KG1 (cell line): ENCODE measurements at places on chromosomes 5 and 9.

DNA sequence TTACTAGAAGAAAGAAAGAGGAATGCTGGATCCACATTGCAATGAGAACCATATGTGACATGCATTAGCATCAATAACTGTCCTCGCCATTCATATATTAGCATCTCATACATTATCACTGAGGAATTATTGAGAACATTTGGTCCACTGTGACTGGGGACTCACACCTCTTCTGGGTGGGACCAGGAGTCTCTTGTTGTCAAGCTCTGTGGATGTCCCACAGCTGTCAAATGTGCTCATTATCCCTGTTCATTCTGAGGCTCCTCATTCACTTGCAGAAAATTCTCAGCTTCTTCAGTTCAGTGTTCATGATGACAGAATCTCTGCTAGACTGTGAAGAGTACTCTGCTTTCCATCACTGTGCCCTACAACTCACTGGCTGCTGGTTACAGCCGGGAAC lies 109.4 kb downstream of the PJA2 start:
- DNase-seq = no peak

DNA sequence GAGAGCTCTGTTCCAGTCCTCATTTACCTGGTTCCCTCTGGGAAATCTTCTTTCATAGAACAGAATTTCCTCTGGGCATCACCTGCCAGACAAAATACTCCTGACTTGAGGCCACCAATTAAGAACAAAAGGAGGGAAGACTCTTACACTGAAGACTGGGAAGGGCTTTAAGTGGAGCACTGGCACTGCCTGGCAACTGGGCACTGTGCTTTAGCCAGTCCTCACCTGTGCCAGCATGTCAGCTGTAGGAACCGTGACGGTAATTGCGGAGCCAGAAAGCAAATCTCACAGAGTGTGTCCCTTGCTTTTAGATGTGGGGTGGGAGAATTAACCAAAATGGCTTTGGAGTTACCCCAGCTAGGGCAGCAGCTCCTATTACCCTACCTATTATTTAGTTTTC lies 40.6 kb downstream of the FAM219A start:
- no peak for DNase-seq

DNA sequence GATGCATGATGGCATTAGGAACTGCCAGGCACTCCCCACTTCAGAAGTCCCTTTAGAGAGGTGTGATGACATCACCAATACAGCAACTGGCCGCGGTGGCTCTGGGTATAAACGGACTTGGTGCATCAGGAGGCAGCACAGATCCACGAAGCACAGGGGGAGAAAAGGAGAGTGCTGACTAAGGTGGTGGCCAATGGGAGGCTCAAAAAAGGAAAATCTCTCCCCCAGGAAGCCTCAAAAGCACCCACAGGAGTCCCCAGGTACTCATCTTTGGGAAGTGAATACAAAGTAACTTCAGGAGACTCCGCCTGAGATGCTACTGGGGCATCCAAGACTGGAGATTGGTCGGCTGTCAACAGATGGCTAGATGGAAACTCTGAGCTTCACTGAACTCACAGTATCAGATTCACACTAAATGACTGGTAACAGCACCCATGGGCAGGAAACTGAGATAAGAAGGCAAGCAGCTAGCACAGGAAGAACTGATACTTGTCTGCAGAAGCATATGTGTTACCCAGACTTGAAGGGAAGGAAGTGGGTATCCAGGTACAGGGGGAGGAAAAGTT lies 7.6 kb downstream of the TTC39B start:
- peak; percentile 78 for DNase-seq

- no peak for DNase-seq
Measured at GRCh38 chr5:157390551-157391297, 69.3 kb upstream of the NIPAL4 start.

DNA sequence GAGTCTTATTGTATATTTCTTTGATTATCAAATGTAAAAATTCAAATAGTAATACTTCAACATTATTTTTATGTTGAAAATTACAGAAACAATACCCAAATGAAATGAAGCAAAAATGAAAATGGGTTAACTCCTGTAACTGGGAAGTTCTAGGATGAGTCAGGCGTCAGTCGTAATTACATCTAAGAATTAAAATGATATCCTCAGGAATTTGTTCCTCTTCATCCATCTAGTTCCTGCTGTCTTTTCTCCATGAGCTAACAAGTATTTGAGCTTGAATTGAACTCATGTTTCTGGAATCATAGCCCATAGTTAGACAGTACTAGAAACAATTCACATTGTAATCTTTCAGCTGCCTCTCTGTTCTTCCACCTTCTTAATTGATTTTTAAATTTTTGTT lies 568.3 kb upstream of the TLE4 start:
- no peak for DNase-seq

- no peak for DNase-seq
Measured at GRCh38 chr5:152443935-152444334, 38.9 kb upstream of the NMUR2 start.

DNA sequence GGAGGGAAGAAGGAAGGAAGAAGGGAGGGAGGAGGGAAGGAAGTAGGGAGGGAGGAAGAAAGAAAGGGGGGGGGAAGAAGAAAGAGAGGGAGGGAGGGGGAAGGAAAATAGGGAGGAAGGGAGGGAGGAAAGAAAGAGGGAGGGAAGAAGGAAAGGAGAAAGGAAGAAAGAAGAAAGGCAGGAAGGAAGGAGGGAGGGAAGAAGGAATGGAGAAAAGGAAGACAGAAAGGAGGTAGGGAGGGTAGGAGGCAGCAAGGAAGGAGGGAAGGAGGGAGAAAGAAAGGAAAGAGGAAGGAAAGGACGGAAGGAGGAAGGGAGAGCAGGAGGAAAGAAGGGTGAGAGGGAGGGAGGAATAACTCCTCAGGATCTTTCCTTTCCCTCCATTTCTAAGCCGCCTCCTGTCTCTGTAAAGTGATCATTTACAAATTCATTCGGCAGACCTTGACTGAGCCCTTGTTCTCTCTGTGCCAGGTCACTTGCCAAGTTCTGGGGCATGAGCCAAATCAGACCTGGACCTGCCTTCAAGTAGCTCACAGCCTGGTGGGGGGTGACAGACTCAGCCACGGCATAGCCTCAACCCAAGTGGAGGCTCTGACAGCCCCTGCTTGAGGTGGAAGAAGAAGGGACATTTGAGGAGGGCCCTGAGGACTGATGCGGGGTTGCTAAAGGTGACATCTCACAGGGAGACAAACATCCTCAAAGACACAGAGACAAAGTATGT lies 69.0 kb upstream of the HRH2 start:
- DNase-seq = no peak

GRCh38 chr9:133008824-133009223 lies 22.0 kb upstream of the GTF3C5 start:
- no peak for DNase-seq

DNA sequence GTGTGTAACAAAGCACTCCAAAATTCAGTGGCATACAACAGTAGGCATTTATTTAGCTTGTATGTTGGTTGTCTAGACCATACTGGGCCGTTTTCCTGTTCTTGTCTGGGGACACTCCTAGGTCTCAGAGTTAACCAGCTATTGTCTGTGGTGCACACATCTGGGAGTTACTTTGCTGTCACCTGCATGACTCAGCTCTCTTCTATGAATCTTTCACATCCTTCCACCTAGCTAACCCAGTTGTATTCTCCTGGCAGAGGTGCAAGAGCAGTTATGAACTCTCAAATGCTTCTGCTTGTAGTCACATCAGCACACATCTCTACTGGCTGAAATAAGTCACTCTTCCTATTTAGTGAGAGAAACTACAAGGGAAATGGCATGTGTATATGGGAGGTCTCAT lies 138.1 kb downstream of the BAAT start:
- DNase-seq = no peak

- no peak for DNase-seq
Measured at GRCh38 chr9:80954521-80954920, 734.8 kb downstream of the TLE1 start.

DNA sequence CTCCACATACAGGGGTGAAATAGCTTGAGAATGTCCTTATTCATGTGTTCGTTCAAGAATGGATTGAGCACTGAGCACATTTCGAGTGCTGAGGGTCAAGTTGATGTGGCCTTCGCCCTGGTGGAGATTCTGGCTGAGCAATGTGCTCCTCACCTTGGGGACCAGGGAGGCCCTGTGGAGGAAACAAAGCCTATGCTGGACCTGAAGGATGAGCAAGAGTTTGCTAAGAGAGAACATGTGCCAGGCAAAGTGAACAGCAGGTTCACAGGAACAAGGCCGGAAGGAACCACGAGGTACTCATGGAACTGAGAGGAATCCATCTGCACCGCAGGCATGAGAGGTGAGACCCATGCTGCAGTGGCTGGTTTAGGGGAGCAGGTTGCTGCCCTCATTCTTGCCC lies 102.4 kb downstream of the PSD2 start:
- no peak for DNase-seq

DNA sequence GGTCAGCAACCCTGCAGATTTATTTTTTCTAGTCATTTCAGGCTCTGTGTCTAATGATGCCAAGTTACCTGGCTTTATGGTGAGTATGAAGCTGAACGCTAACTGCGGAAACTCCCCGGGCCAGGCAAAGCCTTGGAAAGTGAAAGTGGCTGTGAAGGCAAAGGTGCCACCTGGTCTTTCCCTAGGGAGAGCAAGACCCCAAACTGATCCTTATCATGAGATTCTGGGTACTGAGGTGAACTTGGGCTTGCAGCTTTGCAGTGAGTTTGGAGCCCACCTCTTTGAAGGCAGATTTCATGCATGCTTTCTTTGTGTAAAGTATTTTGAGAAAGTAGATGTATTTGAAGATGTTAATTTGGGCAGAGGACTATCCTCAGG lies 63.3 kb downstream of the CARTPT start:
- no peak for DNase-seq

- DNase-seq = no peak
Measured at GRCh38 chr5:64188776-64189175, 23.1 kb downstream of the RNF180 start.

GRCh38 chr5:176650354-176650884 lies 3.1 kb downstream of the TSPAN17 start:
- DNase-seq = no peak

DNA sequence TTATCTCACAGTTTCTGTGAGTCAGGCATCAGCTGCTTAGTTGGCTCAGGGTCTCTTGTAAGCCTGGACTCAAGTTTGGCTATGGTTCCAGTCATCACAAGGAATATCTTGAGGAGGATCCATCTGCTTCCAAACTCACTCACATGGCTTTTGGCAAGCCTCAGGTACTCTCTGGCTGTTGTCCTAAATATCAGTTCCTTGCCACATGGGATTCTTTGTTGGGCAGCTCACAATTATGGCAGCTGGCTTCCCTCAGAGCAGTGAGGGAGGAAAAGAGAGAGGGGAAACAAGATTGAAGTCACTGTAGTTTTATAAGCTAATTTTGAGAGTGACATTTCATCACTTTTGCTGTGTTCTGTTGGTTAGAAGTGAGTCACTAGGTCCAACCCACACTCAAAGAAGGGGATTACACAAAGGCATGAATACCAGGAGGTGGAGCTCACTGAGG lies 144.5 kb downstream of the GCNT1 start:
- DNase-seq = no peak

DNA sequence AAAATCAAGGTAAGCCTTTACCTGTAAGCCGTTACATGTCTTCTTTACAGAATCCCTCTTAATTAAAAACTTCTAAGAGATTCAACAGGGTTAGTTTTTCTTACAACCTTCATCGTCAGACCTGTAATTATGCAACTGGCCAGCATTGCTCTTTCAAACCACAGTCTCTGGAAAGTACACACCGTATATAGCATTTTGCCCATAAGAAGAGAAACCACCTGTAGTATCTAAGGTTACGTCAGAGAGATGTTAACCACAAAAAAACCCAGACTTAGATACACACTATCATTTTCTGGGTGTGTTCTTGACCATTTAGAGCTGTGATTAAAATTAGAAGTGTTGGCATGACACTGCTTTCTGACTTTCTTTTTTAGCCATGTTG lies 140.0 kb downstream of the MUSK start:
- DNase-seq = no peak

DNA sequence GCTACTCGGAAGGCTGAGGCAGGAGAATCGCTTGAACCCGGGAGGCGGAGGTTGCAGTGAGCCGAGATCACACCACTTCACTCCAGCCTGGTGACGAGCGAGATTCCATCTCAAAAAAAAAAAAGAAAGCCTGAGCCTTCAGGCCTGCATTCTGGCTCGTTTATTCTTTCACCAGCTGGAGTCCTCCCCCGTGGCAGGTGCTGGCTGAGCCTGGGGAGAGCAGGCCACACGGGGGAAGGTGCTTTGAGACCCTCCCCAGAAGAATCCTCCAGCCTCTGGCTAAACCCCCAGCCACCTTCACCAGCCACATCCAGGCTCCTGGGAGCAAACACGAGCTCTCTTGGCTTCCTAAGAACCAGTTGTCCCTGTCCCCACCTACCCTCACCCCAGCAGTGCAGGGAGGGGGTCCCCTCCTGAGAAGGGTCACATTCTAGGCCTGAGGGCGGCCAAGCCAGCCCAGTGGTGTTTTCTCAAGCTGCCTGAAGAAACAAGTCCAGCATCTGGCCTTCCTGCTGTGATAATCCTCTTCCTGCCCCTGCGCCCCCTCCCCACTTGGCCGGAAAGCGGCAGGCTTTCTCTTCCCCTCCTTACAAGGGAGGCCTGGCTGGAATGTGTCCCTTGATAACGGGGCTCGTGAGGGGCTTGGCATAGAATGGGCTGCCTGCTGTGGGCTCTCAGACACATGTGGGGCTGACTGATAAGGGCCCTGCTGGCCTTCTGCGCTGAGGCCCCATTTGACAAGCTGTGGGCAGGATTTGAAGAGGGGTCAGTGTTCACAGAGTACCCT lies 41.5 kb downstream of the PLPP7 start:
- DNase-seq = no peak

DNA sequence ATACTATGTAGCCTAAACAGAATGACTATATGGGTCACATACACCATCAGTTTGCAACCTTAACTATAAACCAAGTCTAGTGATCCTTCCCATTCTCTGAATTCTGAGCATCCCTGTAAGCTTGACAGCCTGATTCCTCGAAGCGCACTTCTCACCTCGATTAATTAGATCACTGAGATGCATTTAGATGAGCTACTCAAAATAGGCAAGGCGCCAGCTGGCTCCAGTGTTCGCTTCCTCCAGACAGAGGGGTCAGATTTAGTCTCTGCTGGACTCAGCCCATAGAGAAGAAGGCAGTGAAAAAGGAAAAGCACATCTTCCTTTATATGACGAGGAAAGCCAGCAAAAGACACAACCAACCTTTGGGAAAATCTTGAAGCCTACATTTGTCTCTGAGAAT lies 371.5 kb downstream of the MLLT3 start:
- DNase-seq = no peak

DNA sequence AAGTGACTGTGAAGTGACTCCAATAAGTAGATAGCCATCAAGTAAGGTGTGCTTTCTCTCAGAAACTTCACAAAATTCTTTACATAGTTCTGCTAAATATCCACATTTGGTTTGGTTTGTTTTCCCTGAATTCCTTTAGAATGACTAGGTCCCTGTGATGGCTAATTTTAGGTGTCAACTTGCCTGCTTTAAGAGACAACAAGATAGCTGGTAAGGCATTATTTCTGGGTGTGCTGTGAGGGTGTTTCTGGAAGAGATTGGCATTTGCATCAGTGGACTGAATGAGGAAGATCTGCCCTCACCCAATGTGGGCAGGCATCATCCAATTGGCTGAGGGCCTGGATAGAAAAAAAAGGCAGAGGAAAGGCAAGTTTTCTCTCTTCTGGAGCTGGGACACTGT lies 8.3 kb upstream of the PTBP3 start:
- no peak for DNase-seq

- DNase-seq = no peak
Measured at GRCh38 chr9:34884747-34885189, 73.3 kb upstream of the PHF24 start.

GRCh38 chr5:143534761-143535154 lies 131.3 kb upstream of the NR3C1 start:
- DNase-seq = no peak

GRCh38 chr5:56561-57290 lies 35.2 kb upstream of the PLEKHG4B start:
- DNase-seq = no peak

- DNase-seq = no peak
Measured at GRCh38 chr9:8762479-8763085, 963.0 kb upstream of the DMAC1 start.
